ENCODE measurements at places on chromosomes 1 and 21.

DNA sequence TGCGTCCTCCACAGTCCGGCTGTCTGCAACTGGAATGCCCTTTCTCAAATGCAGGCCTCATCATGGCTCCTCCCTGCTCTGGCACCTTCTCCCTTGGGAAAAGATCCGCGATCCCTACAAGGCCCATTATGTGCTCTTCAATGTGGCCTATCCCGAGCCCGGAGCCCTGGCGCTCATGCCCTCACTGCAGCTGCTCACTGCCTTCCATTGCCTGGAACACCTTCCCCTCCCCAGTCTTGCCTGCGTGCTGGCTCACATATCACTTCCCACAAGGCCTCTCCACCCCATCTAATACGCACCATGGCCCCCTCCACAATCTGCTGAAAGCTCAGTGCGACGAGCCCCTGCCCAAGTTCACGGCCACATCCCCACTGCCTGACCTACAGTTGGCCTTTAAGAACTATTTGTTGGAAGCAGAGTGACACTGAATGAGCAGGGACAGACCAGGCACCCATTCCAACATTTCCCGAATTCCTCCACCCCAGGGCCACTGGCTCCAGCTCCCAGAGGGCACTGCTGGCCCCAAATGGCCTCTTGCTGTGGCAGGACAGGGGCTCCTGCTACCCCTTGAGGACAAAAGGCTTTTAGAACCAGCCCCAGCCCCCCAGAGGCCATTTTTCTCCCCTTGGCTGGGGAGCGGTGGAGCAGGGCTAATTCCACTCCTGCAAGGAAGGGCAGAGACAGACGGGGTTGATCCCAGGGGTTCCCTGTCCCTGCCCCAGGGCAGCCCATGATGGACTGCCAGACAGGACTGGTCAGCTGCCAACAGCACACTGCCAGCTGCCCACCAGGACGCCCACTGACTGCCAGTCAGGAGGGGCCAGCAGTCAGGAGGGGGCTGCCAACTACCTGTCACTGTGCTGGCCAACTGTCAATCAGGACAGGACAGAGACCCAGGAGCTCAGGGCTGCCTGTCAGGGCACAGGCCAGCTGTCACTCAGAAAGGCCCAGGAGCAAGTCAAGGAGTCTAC is 64.8 kb downstream of the DHRS3 start:
- no peak for DNase-seq

GRCh38 chr1:65845535-65846060 is 52.9 kb downstream of the PDE4B start:
- DNase-seq, result no peak

- DNase-seq, result no peak
These were observed 160.1 kb downstream of the PTPRC start for GRCh38 chr1:198798923-198799386.

DNA sequence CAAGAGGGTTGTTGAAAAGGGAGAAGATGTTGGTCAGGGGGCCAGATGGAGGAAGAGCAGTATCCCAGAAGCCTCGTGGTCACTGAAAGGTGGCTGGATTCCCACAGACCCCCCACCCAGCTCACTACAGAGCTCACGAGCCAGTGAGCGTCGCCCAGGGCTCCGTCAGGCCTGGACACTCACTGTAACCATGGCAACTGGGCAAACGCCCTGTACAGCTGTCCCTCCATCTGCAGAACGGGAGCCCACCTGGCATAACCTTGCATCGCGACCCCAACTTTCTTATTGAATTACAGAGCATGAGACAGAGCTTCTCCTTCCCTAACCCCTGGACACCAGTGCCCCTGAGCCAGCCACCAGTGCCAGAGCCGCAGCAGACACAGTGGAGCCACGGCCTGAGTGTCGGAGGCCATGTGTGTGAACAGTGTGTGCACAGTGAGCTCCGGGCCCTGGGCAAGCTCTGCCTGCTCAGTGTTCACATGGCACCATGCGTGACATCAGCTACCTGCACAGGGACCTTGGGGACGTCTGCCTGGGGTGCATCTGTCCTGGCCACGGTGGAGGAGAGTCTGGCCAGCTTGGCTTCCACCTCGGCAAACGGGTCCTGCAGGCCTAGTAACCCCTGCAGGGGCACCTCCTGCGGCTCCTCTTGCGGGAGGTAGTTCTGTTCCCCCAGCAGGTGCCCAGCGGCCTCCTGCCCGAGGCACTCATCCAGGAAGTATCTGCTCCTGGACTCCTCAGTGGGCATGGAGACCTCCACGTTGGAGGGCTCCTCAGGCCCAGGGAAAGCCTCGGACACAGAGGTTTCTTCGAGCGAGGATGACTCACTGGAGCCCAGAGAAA is 25.9 kb upstream of the DDOST start:
- DNase-seq, result no peak

GRCh38 chr1:153790313-153790965 is 15.2 kb downstream of the SLC27A3 start:
- peak; percentile 12 for DNase-seq

DNA sequence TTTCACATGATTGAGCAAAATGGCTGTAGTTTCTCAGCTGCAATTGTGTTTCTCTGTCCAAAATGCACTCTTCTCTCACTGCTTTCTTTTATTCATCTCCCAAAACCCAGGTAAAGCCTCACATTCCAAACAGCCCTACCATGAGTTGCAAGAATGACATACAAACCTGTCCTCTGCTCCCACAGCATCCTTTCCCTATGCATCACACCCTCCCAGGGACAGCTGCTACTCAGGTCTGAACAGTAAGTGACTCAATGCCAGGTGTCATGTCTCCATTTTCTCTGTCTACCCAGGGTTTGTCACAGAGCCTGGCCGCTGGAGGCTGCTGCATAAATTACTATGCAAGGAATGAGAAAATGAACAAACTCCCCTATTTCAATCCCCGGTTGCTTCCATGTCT is 118.5 kb downstream of the PLD5 start:
- DNase-seq, result no peak

- DNase-seq, result no peak
These were observed 70.4 kb downstream of the CACHD1 start for GRCh38 chr1:64540265-64540791.

DNA sequence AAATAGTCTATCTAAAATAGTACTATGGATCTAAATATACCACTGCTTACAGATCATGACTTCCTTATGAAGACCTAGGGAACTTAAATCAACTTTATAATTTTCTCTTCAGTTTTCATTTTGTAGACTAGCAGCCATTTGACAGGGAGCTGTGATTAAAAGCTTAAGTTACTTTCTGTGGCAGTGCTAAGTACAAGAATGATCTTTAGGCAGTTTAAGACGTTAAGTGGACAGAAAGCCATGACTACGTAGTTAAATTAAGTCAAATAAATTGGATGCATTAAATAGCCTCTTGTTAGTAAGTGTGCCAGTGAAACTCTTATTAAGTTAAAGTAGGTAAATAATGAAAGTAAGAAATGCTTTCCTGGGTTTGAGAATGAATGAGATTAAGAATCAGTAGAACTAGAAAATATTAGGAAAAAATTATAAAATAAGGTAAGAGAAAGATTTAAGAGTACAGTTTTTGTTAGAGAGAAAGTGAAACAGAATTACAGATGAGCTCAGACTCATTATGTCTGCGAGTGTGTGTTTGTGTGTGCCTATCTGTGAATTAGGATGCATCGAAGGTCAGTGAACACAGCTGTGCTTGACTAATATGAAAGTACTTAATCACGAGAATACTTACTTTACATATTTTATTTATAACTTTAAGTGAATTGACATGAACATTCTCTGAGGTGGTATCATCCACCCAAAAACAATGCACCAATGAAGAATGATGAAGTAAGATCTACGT is 336.9 kb downstream of the KCNT2 start:
- no peak for DNase-seq

- DNase-seq, result no peak
These were observed 59.9 kb downstream of the C1orf198 start for GRCh38 chr1:230808281-230808872.

GRCh38 chr1:201506092-201506491 is 831 bp downstream of the CSRP1 start:
- DNase-seq, result no peak

- no peak for DNase-seq
These were observed 31.7 kb upstream of the KLF17 start for GRCh38 chr1:44086692-44087474.

- no peak for DNase-seq
These were observed 2.0 kb downstream of the PLXNA2 start for GRCh38 chr1:208242146-208242545.

DNA sequence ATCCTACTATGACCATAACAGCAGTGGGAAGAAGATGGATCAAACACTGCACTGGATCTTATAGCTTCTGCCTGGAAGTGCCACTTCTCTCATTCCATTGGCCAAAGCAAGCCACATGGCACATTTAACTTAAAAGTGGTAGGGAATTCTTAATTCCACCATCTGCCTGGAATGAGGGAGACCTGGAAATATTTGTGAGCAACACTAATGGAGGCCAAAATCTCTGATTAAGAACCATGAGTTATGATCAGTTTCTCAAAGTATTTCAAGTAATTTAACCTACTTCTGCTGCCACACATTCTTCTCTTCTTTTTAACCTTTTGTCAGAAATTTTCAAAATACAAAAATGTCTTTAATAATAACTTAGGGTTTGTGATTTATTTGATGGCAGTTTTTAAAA is 154.0 kb upstream of the C1orf87 start:
- DNase-seq, result no peak

- DNase-seq, result no peak
These were observed 286.3 kb upstream of the C1orf105 start for GRCh38 chr1:172134087-172134731.

- DNase-seq, result no peak
These were observed 59.6 kb downstream of the SELENOF start for GRCh38 chr1:86854352-86854751.

GRCh38 chr1:35544976-35545375 is 12.2 kb downstream of the KIAA0319L start:
- DNase-seq, result peak; percentile 59

- DNase-seq, result no peak
These were observed 25.3 kb upstream of the SIPA1L2 start for GRCh38 chr1:232655028-232655745.

- DNase-seq, result no peak
These were observed 92.0 kb downstream of the ACTL8 start for GRCh38 chr1:17847111-17847510.

DNA sequence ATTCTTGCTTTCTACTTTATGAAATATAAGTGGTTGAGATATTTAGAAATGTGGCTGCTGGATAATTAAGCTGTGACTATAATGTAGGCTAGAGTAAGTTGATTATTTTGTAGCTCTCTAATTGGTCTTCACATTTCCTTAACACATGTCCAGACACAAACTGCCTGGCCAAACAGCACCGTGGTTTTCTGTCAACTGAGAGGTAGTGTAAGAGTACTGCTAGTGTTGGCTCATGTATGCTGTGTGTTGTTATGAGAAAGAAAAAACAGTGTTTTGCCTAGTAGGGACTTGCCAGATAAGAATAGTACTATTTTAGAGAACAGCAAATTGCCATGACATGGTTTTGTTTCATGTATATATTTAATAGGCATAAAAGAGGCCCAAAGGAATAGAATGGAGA is 37.1 kb downstream of the TMED5 start:
- no peak for DNase-seq

DNA sequence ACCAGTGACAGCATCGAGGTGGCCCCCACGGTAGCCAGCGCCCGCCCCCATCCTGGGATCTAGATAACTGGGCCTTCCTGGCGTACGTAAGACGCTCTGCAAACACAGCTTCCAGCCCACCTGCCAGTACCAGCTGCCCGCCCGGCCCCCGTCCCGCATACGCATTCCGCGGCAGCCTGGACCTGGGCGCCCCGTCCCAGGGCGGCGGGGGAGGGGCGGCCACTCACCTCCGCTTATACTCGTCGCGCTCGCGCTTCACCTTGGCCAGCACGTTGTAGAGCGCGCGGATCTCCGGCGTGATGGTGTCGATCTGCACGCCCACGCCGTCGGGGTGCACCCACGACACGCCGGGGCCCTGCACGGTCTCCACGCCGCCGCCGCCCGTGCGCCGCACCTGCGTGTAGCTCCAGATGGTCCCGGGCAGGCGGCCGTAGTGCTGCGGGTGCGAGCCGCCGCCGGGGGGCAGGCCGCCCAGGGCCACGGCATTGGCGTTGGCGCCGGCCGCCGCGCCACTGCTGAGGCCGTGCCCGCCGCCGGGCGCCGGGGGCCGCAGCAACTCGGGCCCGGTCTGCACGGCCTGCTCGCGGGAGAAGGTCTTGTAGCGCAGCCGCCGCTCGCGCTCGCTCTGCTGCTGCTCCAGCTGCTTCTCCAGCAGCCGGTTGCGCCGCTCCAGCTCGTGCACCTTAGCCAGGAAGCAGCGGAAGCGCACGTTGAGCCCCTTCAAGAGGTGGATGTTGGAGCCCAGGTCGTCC is 859 bp downstream of the IFFO2 start:
- peak; percentile 71 for DNase-seq

GRCh38 chr1:212218911-212219310 is 66.3 kb upstream of the PPP2R5A start:
- no peak for DNase-seq

DNA sequence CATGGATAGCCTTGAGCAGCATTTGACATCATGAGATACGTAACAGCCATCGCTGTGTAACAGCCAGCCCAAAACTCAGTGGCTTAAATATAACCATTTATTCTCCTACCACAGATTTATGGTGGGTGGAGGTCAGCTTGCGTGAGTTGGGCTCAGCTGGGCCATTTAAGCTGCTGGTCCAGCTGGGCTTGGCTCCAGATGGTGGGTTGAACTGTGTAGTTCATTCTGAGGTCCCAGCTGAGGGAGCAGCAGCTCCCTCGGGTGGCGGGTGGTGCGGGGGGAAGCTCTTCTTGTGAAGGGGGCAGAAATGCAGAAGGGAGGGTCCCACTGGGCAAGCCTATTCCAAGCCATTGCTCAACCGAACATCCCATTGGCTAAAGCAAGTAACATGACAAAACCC is 75.9 kb downstream of the IGSF21 start:
- no peak for DNase-seq

DNA sequence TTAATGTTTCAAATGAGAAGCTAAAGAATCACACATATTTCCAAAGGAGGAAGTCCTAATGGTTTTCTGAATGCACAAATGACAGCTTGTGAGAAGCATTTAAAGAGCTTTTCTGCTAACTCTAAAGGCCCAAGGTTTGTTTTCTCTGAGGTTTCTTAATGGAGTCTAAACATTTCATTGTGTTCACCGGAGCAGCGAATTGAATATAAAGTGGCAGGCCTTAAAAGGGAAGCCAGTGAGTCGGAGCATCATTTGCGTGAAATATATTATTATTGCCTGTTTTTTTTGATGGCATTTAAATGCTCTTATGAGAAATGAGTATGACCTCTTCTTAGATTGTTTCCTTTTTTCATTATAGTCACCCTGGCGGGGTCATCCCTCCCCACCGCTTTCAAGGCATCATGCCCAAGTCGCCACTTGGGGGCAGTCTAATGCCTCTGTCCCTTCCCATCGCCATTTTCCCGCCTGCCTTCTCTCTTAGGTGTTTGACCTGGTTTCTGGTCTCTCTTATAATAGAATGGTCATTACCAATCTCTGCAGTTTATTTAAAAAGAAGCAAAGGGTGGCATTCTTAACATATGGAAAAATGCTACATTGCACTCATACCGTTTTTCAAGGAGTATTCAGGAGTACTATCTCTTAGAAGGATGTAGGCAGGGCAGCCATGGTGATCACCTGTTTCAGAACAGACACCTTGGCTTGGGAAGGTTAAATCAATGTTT is 25.3 kb upstream of the OVAAL start:
- peak; percentile 54 for DNase-seq

- no peak for DNase-seq
These were observed 59.5 kb downstream of the ACBD3 start for GRCh38 chr1:226126824-226127569.
